ENCODE measurements at places on chromosomes 5 and 9.

GRCh38 chr5:178336889-178337288 lies 104.3 kb upstream of the PHYKPL start:
- no peak for DNase-seq

DNA sequence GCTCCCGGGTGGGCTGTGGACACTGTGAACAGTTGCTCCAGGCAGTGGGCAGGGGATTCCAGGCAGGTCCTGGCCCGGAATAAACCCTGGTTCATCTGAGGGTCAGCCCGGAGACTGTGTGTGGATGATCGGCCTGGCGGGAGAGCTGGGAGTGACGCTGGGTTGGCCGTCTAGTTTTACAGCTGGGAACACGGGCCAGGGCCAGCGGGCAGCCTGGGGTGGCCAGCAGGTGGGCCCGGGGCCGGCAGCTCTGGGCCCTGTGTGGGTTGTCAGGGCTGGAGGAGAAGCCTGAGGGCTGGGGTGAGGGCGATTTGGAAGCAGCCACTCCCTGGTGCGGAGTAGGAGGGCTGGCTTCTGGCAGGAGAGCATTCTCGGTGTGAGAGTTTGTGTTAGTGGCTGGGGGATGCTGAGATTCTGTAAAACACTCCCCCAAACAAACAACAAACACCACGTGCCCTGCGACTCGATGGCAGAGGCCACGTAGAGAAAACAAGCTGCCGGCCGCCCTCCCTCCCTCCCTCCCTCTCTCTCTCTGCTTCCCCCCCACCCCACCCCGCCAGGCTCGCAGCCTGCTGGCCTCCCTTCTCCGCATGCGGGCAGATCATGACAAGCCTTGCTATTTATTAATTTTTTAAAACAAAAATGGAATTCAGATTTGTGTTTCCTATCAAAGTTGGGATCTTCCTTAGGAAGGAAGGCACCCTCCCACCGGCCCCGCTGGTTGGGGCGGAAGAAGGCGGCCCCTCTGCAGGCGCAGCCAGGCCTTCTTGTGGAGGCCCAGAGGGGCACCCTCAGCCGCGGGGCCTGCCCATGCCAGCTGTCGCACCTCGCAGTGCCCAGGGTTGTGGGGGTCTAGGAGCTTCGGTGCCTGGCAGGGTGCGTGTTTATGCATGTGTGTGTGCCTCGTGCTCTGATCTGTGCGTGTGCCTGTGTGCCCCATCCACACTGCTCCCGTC lies 49.5 kb downstream of the RXRA start:
- no peak for DNase-seq

DNA sequence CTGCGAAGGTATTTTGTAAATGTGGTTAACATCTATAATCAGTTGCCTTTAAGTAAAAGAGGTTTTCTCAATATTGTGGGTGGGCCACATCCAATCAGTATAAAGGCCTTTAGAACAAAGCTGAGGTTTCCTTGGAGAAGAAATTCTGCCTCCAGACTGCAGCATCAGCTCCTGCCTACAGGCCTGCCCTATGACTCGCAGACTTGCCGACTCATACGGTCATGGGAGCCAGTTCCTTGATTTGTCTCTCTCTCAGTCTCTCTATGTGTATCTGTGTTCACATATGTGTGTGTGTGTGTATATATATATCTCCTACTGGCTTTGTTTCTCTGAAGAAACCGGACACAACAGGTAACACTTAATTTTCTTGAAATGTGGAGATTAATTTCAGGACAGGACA lies 45.3 kb downstream of the SLC36A1 start:
- DNase-seq = no peak

DNA sequence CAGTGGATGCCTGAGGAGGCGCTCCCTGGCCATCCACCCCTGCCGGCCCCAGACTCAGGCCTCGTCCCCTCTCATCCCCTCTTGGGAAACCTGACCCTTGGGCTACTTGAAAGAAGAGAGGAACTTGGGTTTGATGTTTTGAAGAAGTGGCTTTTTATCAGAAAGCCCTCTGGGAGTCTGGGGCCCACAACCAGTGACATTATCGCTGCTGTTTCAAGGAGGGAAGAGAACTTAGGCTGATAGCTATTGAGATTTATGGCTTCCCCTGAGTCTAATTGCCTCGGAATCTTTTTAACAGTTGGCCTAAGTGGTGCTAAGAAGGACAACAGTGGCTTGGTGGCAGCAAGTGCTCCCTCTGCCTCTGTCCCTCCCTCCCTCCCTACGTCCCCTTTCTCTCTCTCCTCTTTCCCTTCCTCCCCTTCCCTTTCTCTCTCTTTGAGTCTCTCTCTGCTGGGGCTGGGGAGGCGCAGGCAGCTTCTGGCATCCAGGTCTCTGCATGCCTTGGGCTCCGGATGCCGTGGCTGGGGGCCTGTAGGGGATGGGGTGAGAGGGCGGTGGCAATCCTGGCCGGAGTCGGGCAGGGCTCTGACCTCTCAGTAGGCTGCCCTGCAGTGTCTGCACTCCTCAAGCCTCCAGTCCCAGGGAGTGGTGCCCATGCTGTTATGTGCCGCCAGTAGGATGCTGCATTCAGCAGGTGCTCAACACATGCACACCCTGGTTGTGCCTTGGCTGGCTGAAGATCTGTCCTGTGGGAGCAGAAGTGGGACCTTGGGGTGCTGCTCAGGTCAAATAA lies 49.6 kb upstream of the RXRA start:
- DNase-seq = no peak

DNA sequence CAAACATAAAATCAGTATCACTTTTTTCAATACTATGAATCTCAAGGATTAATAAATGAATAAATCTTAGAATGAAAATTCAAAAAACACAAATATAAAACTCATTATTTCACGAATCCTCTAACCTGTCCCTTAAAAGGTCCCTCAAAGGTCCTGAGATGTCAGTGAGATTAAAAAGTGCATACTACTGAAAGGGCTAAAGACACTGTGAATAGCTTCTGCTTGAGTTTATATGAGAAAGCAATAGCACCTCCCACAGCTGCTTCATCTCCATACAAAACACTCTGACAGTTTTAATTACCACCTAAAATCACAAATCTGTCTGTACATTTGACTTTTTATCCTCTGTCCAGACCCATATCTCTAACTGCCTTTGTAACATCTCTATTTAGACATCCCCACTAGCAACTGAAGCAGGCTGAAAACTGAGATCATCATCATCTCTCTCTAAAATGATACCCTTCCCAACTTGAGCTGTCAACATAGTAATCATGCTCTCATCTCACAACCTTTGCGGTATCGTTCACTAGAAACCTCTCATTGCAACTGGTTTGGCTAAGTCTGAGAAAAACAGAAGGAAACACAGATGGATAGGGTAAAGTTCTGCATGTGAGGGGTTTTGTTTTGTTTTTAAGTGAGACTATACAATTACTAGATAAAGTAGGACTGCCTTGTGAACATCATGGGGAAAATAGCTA lies 56.3 kb downstream of the TBCA start:
- no peak for DNase-seq

DNA sequence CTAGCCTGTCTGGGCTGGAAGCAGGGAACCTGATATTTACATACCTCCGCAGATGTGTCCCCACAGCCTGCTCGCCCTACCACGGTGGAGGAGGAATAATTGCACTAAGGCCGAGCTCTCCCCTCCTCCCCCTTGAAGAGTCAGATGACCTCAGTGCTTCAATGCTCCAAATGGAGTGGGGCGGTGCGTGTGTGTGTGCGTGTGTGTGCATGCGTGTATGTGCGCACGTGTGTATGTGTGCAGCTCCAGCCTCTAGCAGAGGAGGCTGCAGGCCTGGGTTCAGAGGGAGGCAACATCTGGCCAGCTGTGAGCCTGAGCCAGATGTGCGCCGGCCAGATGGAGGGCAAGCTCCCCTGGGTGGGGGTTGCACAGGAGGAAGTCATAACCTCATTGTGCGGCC lies 90.5 kb downstream of the NRG2 start:
- no peak for DNase-seq

DNA sequence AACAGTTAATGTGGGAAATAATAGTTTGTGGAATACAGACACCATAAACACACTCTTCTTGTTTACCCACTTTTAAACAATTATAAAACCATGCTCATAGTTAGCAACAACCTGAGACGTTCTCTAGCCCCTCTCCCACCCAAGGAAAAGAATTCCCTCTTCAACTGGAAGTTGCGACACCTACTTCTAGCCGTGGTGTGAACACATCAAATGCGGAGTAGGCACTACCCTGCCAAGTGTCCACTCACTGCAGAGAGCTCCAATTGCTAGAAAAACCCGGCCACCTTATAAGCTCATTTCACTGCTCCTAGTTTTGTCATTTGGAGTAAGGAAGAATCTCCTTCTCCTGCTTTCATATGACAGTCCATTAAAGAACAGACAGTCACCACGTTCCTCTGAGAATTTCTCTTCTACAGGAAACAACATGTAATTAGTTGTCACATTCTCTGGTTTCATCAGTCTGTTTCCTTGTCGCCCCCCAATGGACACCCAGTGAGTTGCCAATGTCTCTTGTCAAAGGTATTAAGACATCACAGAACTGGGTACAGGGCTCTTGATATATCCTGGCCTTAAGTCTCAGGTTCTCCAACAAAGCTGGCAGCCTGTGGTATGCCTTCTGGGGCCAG lies 47.3 kb downstream of the PRLR start:
- DNase-seq = no peak

- DNase-seq = no peak
Observed at GRCh38 chr9:95090871-95091577, 226.5 kb downstream of the FANCC start.

GRCh38 chr5:58041884-58042283 lies 418.0 kb downstream of the PLK2 start:
- no peak for DNase-seq

- DNase-seq = no peak
Observed at GRCh38 chr5:113221294-113222176, 213.3 kb downstream of the TSSK1B start.

- DNase-seq = no peak
Observed at GRCh38 chr9:124482431-124483031, 24.7 kb downstream of the NR5A1 start.

GRCh38 chr9:14926941-14927624 lies 16.9 kb upstream of the FREM1 start:
- DNase-seq = no peak

DNA sequence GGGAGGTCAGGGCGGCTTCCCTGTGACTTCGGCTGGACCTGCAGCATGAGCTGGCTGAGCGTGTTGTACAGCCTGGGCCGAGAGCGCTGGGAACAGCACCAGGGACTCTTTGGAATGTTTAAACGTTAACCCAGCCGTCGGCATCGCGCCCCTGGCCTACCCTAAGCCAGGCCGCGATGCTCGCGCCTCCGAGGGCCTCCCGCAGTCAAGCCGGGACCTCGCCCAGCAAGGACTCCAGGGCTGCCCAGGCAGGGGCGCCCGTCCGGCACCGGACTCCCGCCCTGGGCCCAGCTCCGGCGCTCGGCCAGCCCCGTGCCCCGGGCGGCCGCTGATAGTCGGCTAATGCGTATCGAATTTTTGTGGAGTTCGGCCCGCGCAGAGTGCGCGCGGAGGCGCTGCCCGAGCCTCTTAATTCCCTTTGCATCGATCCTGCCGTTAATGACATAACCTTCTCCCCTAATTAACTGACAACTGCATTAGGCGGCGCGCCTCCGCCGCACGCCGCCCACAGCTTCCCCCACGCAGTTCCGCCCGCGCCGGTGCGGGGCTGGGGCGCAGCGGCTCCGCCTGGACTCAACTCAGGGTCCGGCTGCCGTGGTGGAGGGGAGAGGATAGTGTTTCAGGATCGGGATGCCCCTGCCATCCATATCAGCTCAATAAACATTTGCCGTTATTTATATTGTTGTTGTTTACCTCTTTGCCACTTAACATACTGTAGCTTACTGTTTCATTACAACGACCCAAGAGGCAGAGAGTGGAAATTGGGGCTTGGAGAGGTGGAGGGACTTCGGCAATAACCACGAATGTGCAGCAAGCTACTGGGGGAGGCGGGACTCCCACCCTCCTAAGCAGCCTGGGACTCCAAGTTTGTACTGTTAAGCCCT lies 28.8 kb upstream of the CDC23 start:
- DNase-seq = no peak

GRCh38 chr5:122584411-122585300 lies 190.2 kb upstream of the SNX2 start:
- no peak for DNase-seq

GRCh38 chr9:126965541-126966428 lies 51.2 kb downstream of the RALGPS1 start:
- no peak for DNase-seq

DNA sequence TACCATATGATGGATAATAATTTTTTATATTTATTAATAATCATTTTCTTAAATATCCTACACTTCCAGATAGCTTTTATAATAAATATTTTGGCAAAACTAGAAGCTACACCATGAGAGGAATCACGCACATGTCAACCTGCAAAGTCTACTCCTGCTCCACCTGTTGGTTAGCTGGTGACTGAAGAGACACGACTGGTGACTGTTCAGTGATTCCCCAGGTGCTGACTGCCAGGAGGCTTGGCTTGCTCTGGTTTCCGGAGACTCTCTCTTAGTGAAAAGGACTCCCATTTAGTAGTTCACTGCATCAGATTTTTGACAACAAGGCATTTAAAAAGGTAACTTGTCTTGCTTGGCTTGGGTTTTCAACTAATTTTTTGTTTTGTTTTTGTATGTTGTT lies 20.9 kb downstream of the GZMA start:
- DNase-seq = no peak

- no peak for DNase-seq
Observed at GRCh38 chr9:37967014-37967760, 63.3 kb upstream of the SLC25A51 start.

Data from effector CD8-positive, alpha-beta T cell (primary cell).